Activated CD4-positive, alpha-beta T cell treated with anti-CD3 and anti-CD28 coated beads, Interleukin-2, amount 10 ng/mL, durations not matched to agents 24 days and 14 days (primary cell): ENCODE measurements at places on chromosomes 13 and 19. TPM values are rescaled to one million over a fixed set of nuclear protein-coding genes. Genes with fewer than 3 reads are reported as not detected.
A peak's percentile ranks its signal among the peaks of the same experiment; 100 is the strongest.

RASIP1 gene
- total RNA-seq, result 0.71 and 0.82 TPM in 2 replicates

CEACAM16 gene
- total RNA-seq, result not detected in 2 replicates

LILRB5 gene
- not detected in 2 replicates for total RNA-seq

CGB5 gene
- total RNA-seq, result not detected in 2 replicates

MICOS13 gene
- 56.2 and 63.4 TPM in 2 replicates for total RNA-seq

GNG8 gene
- 13.3 and 14.1 TPM in 2 replicates for total RNA-seq

DMKN gene
- not detected in 2 replicates for total RNA-seq

PSG1 gene
- total RNA-seq, result not detected in 2 replicates

MPHOSPH8 gene
- total RNA-seq, result 40.3 and 41.1 TPM in 2 replicates

ZNF726 gene
- total RNA-seq, result 12.8 and 16.3 TPM in 2 replicates

NLRP7 gene
- not detected in 2 replicates for total RNA-seq

CDC42EP5 gene
- total RNA-seq, result 0.61 and 0.64 TPM in 2 replicates

PNKP gene
- total RNA-seq, result 123 and 124 TPM in 2 replicates

DOCK9 gene
- total RNA-seq, result 42.2 and 43.5 TPM in 2 replicates

UQCR11 gene
- total RNA-seq, result 194 and 195 TPM in 2 replicates

DNA sequence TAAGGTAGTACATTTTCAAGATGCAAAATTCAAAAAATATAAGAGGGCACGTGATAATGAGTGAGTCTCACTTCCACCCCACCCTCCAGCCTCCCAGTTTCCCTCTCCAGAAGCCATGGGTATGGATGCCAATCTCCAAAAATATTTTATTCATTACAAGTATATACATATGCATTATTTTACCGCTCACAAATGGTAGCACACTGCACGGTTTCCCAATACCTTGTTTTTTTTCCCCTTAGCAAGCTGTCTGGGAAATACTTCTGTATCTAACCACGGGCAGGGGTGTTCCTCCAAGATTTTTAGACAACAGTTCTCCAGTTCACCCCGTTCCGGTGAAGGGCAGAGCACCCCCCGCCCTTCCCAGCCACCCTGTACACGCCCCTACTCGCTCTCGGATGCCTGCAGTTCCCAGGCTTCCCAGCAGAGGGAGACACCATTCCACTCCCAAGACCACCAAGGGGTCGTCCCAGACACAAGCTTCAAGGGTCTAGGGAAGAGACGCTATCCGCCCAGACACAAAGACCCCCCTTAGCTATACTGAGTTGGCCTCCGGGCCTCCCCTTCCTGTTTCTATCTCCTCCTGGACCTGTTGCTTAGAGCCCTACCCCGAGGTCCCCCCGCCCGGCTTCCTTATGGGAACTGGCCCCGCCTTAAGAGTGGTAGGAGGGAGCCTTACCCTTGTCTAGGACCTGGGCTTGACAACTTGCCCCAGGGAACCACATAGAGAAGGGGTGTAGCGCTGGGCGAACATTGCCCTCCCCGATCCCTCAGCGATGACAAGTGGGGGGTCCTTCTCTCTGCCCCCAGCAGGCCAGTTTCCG is 1.1 kb upstream of the FXYD3 start:
- no peaks in the 10 kb centered on the region for H3K36me3 ChIP-seq
- H3K27me3 ChIP-seq, result peaks cover 5% of the 10 kb centered on the region
- peak; percentile 90 for DNase-seq
- H3K27ac ChIP-seq, result no peak overlapping the region
- peaks cover 5% of the 10 kb centered on the region for H3K4me1 ChIP-seq

GRCh38 chr19:55080121-55080967 is 4.7 kb downstream of the EPS8L1 start:
- H3K36me3 ChIP-seq, result peaks cover 3% of the 10 kb centered on the region
- peaks cover 29% of the 10 kb centered on the region for H3K27me3 ChIP-seq
- peak overlapping the region; percentile 89 for H3K27ac ChIP-seq
- peaks cover 17% of the 10 kb centered on the region for H3K4me1 ChIP-seq

- peak overlapping the region; percentile 1 for H3K27ac ChIP-seq
- no peak overlapping the region for H3K4me3 ChIP-seq
- no peaks in the 10 kb centered on the region for H3K27me3 ChIP-seq
- H3K36me3 ChIP-seq, result peaks cover 8% of the 10 kb centered on the region
These were observed 54.1 kb downstream of the ABCC4 start for GRCh38 chr13:95247171-95247570.

GRCh38 chr13:72726726-72727416 is 558 bp downstream of the MZT1 start:
- peak overlapping the region; percentile 94 for H3K27ac ChIP-seq
- H3K27me3 ChIP-seq, result no peaks in the 10 kb centered on the region
- peak overlapping the region; percentile 96 for H3K4me3 ChIP-seq
- DNase-seq, result peak; percentile 85
- H3K36me3 ChIP-seq, result peaks cover 39% of the 10 kb centered on the region

DNA sequence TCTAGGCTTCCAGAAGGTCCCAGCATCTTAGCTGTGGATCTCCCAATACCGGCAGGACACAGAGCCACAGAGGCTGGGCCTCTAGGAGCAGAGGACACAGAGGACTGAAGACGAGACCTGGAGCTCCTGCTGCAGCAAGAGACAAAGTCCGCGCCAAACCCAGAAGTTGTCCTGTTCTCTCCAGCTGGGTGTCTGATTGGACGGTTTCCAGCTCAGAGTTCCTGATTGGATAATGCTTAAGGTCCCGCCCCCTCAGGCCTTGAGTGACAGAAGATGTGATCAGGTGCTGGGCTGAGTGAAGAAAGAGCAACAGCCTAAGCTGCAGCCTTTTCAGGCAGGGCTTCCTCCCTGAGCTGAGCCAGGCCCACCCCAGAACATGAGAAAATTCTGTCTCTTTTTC is 59.9 kb upstream of the ZNF85 start:
- H3K4me3 ChIP-seq, result no peak overlapping the region
- H3K27me3 ChIP-seq, result no peaks in the 10 kb centered on the region
- H3K27ac ChIP-seq, result no peak overlapping the region

- H3K4me3 ChIP-seq, result peak overlapping the region; percentile 84
- H3K36me3 ChIP-seq, result peaks cover 15% of the 10 kb centered on the region
- H3K27ac ChIP-seq, result peak overlapping the region; percentile 71
- peaks cover 31% of the 10 kb centered on the region for H3K4me1 ChIP-seq
These were observed 1.2 kb downstream of the AP3D1 start for GRCh38 chr19:2149980-2150793.

DNA sequence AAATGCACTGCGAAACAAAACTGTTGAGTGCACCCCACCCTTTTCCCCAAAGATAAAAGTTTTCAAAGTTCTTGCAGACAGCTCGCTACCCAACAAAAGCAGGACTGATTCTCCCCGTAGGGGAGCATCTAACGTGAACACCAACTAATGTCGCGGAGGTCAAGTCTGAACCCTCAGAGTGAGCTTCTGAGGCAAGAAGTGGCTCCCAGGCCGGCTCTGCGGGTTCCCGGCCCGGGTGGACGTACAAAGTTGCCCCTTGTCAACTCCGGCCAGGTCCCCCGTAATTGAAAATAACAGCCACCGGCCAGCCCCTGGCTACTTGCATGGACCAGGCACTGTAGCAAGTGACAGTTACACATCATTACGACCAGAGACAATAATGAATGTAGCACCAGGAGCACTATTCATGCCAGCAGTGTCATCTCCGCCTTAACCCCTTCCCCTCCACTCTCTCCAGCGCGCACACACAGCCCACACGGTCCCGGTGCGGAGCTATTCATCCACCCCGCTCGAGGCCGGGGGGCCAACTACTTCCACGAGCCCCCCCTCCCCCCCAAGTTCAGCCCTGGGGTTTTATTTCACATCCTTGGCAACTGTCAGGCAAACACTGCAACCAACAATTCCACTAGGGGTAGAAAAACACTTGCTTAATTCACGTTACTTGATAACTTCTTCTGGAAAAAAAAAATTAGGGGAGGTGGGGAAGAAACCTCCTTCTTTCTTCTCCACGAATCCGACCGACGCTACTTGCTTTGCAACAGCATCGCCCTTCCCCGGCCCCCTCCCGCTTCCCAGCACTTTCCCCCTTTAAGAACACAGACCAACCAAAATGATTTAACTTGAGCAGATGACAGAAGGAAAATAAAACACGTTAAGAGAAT is 1.2 kb downstream of the KLF12 start:
- peak overlapping the region; percentile 97 for H3K4me3 ChIP-seq
- peaks cover 41% of the 10 kb centered on the region for H3K4me1 ChIP-seq
- DNase-seq, result peak; percentile 82
- H3K36me3 ChIP-seq, result peaks cover 3% of the 10 kb centered on the region
- H3K27me3 ChIP-seq, result peaks cover 3% of the 10 kb centered on the region
- H3K27ac ChIP-seq, result peak overlapping the region; percentile 99

DNA sequence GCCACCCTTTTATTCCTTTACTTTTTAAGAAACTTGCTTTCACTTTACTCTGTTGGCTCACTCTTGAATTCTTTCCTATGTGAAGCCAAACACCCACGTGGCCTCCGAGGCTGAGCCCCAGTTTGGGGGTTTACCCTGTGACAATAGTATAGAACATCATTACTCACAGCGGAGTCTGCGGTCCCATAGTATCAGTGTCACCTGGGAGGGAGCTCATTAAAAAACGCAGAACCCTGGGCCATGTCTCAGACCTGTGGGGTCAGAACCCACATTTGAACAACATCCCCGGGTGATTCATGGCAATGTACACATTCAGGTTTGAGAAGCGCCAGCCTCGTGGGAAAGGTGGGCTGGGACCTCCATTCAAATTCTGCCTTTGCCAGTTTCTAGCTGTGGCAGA is 36.0 kb upstream of the UBL3 start:
- H3K4me1 ChIP-seq, result peaks cover 28% of the 10 kb centered on the region
- peak overlapping the region; percentile 5 for H3K27ac ChIP-seq
- H3K36me3 ChIP-seq, result no peaks in the 10 kb centered on the region
- DNase-seq, result no peak

- DNase-seq, result no peak
- no peaks in the 10 kb centered on the region for H3K27me3 ChIP-seq
- no peak overlapping the region for H3K27ac ChIP-seq
- no peak overlapping the region for H3K4me3 ChIP-seq
- no peaks in the 10 kb centered on the region for H3K4me1 ChIP-seq
These were observed 456.4 kb downstream of the FGF14 start for GRCh38 chr13:101945435-101945834.

- H3K27ac ChIP-seq, result no peak overlapping the region
- no peak for DNase-seq
- no peak overlapping the region for H3K4me3 ChIP-seq
- no peaks in the 10 kb centered on the region for H3K27me3 ChIP-seq
- H3K4me1 ChIP-seq, result no peaks in the 10 kb centered on the region
- H3K36me3 ChIP-seq, result peaks cover 5% of the 10 kb centered on the region
These were observed 11.1 kb upstream of the ZNF613 start for GRCh38 chr19:51916167-51916566.

- H3K27ac ChIP-seq, result no peak overlapping the region
- peaks cover 4% of the 10 kb centered on the region for H3K4me1 ChIP-seq
- no peaks in the 10 kb centered on the region for H3K36me3 ChIP-seq
These were observed 49.9 kb downstream of the UFM1 start for GRCh38 chr13:38399535-38399934.

GRCh38 chr19:11138601-11139300 is 16.8 kb downstream of the SPC24 start:
- H3K4me1 ChIP-seq, result peaks cover 12% of the 10 kb centered on the region
- H3K4me3 ChIP-seq, result no peak overlapping the region
- no peaks in the 10 kb centered on the region for H3K27me3 ChIP-seq

DNA sequence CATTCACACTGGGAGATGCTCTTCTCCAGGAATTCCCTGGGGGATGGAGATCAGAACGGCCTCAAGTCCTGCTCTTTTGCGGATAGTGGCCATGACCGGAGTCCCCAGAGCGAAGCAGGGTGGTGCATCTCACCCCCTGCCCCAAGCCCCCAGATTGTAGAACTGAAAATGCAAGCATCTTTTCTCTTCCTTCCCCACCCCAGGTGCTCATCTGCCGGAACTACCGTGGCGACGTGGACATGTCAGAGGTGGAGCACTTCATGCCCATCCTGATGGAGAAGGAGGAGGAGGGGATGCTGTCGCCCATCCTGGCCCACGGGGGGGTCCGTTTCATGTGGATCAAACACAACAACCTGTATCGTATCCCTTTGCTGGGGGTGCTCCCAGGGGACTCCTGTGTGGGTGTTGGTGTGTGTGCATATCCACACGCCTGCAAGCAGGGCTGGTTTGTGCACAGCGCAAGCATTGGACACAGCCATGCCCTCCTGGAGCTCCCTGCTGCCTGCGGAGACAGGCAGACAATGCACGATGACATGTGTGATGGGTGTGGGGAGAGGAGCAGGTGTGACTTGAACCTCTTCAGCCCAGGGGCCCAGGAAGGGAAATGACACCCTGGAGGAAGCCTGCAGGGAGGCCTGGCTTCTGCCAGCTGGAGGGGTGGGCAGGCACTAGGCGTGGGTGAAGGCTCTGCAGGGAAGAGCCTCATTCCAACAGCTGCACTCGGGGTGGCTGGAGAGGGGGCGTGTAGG is 5.7 kb downstream of the AP1M1 start:
- no peak overlapping the region for H3K27ac ChIP-seq
- DNase-seq, result no peak
- peaks cover 51% of the 10 kb centered on the region for H3K4me1 ChIP-seq
- H3K36me3 ChIP-seq, result peaks cover 48% of the 10 kb centered on the region

GRCh38 chr13:41995946-41996345 is 35.0 kb upstream of the VWA8 start:
- H3K4me1 ChIP-seq, result no peaks in the 10 kb centered on the region
- no peaks in the 10 kb centered on the region for H3K36me3 ChIP-seq
- H3K27me3 ChIP-seq, result peaks cover 26% of the 10 kb centered on the region
- no peak overlapping the region for H3K27ac ChIP-seq

- peaks cover 18% of the 10 kb centered on the region for H3K4me1 ChIP-seq
- no peak for DNase-seq
- H3K27ac ChIP-seq, result no peak overlapping the region
- no peaks in the 10 kb centered on the region for H3K27me3 ChIP-seq
- H3K36me3 ChIP-seq, result peaks cover 33% of the 10 kb centered on the region
- no peak overlapping the region for H3K4me3 ChIP-seq
These were observed 31.9 kb downstream of the KPNA3 start for GRCh38 chr13:49760558-49760957.

- H3K36me3 ChIP-seq, result peaks cover 9% of the 10 kb centered on the region
- H3K4me3 ChIP-seq, result peak overlapping the region; percentile 51
- H3K4me1 ChIP-seq, result peaks cover 53% of the 10 kb centered on the region
- H3K27ac ChIP-seq, result peak overlapping the region; percentile 93
- peaks cover under 1% of the 10 kb centered on the region for H3K27me3 ChIP-seq
- DNase-seq, result peak; percentile 81
These were observed 3.4 kb upstream of the JUND start for GRCh38 chr19:18284712-18285360.

- DNase-seq, result peak; percentile 85
- H3K27ac ChIP-seq, result no peak overlapping the region
- H3K27me3 ChIP-seq, result peaks cover 60% of the 10 kb centered on the region
- H3K4me1 ChIP-seq, result peaks cover 25% of the 10 kb centered on the region
These were observed 4.4 kb upstream of the ATP1A3 start for GRCh38 chr19:41998246-41999020.

DNA sequence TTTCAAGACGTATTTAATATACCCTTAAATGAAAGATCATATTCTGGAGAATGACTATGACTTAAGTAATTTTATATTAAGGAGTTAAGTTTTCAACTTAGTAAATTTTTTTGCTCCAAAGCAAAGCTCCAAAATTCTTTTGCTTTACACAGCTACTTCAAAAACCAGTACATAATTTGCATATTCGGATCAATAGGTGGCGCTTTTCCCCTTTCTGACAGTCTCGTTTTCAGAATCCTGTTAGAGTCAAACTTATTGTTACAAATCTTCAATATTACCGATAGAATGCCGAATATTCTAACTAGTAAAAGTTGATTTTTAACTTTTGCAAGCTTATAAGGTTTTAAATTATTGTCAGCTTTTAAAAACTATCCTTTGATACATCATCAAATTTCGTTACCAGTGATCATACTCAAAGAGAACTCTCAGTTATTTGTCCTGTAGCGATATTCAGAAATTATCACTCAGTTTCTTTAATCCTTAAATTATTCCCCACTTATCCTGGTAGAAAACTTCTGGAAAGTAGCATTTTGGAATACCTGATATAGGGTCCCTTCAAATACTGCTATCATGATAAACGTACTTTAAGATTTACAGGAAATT is 852.7 kb upstream of the KLHL1 start:
- no peak for DNase-seq
- H3K27ac ChIP-seq, result no peak overlapping the region
- H3K4me1 ChIP-seq, result no peaks in the 10 kb centered on the region
- no peaks in the 10 kb centered on the region for H3K36me3 ChIP-seq
- H3K27me3 ChIP-seq, result no peaks in the 10 kb centered on the region
- H3K4me3 ChIP-seq, result no peak overlapping the region
